ENCODE measurements at places on chromosomes 5 and 9. TPM values are rescaled to one million over a fixed set of nuclear protein-coding genes. Genes with fewer than 3 reads are reported as not detected.

DNA sequence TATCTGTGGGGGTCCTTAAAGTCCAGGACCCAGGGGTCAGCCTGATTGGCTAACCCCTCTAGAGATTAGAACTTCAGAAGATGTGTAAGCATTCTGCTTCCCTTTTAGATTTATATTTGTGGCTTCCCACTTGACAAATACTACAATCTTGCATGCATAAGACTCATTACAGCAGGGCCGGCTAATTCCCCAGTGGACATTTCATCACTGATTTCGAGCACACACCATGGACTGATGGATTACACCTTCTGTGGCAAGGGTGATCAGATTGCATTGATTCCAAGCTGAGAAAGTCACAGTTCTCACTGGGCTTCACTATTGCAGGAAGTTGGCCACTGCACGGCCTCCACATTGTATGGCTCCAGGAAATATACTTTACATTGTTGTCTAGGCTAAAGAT, 65.8 kb upstream of the DAPK1 start:
- DNase-seq: no peak

Gene DAPK1
- 100 TPM for total RNA-seq

Gene BSPRY
- total RNA-seq: 10.2 TPM

Gene IL33
- total RNA-seq: 49.7 TPM

Gene OGN
- total RNA-seq: 18.1 TPM

Gene RGS3
- total RNA-seq: 57.9 TPM

Data from ureter (tissue), 1 donor.